ENCODE measurements at places on chromosomes 4 and X. TPM values are rescaled to one million over a fixed set of nuclear protein-coding genes. Genes with fewer than 3 reads are reported as not detected.
A peak's percentile ranks its signal among the peaks of the same experiment; 100 is the strongest.

DNA sequence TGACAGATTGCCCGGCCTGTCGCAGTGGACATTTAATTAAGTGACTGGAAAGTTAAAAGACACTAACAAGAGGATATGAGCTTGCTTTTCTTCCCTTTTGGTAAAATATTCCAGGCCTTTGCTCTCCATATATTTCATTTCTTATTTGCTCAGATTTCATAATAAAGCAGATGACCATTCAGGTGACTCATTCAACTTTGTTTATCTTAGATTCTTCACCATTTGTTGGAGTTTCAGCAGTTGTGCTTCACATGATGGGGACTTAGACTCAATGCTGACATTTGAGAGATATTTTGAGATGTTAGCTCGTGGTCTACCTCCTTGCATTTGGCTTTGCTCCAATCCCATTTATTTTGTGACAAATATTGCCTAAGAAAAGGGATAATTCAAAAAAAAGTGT lies 312.2 kb downstream of the ARHGAP24 start:
- H3K4me1 ChIP-seq, result peaks cover 9% of the 10 kb centered on the region
- no peaks in the 10 kb centered on the region for H3K36me3 ChIP-seq
- H3K4me3 ChIP-seq, result no peak overlapping the region
- DNase-seq, result no peak
- H3K27me3 ChIP-seq, result no peaks in the 10 kb centered on the region
- no peak overlapping the region for H3K27ac ChIP-seq

- H3K27me3 ChIP-seq, result no peaks in the 10 kb centered on the region
- H3K4me3 ChIP-seq, result no peak overlapping the region
- no peak overlapping the region for H3K27ac ChIP-seq
- no peaks in the 10 kb centered on the region for H3K4me1 ChIP-seq
- DNase-seq, result no peak
Measured at GRCh38 chr4:68654946-68655721, 15.3 kb downstream of the UGT2B15 start.

- DNase-seq, result no peak
- H3K27ac ChIP-seq, result no peak overlapping the region
- no peaks in the 10 kb centered on the region for H3K36me3 ChIP-seq
- H3K4me3 ChIP-seq, result no peak overlapping the region
- H3K4me1 ChIP-seq, result no peaks in the 10 kb centered on the region
- H3K27me3 ChIP-seq, result no peaks in the 10 kb centered on the region
Measured at GRCh38 chrX:134580907-134581306, 77.4 kb downstream of the PLAC1 start.

DNA sequence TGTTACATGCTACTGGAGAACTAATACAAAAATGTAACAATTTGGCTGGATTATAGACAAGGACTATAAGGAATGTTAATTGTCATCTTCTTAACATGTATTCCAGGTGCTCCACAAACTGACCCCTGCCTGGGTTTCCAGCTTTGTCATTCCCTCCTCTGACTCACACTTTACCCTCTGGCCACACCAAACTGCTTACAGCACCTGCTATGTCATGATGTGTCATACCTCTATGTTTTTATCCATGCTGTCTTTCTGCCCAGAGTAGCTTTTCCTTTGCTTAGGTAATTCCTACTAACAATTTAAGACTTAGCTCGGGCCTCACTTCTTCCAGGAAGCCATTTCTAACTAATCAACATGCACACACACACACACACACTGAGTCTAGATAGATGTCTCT lies 14.0 kb upstream of the SHROOM4 start:
- H3K4me1 ChIP-seq, result no peaks in the 10 kb centered on the region
- H3K4me3 ChIP-seq, result no peak overlapping the region
- H3K27ac ChIP-seq, result no peak overlapping the region
- H3K36me3 ChIP-seq, result no peaks in the 10 kb centered on the region
- H3K27me3 ChIP-seq, result no peaks in the 10 kb centered on the region

DNA sequence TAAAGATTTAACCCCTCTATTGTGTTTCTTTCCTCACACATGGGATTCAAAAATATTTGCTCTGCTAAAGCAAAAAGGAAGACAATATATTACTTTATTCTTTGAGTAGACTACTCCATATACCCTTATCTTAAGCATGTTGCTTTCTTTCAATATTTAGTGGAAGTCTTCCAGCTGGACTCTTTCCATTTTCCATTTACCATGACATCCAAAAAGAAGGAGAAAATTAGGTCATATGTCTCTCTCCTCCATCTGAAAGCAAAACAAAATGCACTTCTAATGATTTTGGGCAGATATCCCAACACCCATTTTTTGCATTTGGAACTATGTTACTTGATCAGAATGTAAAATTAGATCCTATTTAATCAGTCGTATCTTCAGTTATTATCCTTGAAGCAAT lies 1336.5 kb downstream of the PCDH19 start:
- no peak overlapping the region for H3K4me3 ChIP-seq
- DNase-seq, result no peak
- H3K27me3 ChIP-seq, result no peaks in the 10 kb centered on the region
- H3K4me1 ChIP-seq, result no peaks in the 10 kb centered on the region

GRCh38 chr4:155512817-155513216 lies 136.1 kb upstream of the MAP9 start:
- H3K27ac ChIP-seq, result no peak overlapping the region
- no peak overlapping the region for H3K4me3 ChIP-seq
- no peaks in the 10 kb centered on the region for H3K36me3 ChIP-seq
- H3K4me1 ChIP-seq, result no peaks in the 10 kb centered on the region
- no peaks in the 10 kb centered on the region for H3K27me3 ChIP-seq

- H3K36me3 ChIP-seq, result no peaks in the 10 kb centered on the region
- no peak overlapping the region for H3K4me3 ChIP-seq
- no peak overlapping the region for H3K27ac ChIP-seq
- DNase-seq, result no peak
Measured at GRCh38 chr4:47415719-47416118, 47.8 kb downstream of the COMMD8 start.

The EREG gene
- 0.69 TPM for total RNA-seq

The TLR1 gene
- 26.4 TPM for total RNA-seq

- no peak for DNase-seq
- H3K4me1 ChIP-seq, result no peaks in the 10 kb centered on the region
- no peaks in the 10 kb centered on the region for H3K36me3 ChIP-seq
- H3K27ac ChIP-seq, result no peak overlapping the region
- no peak overlapping the region for H3K4me3 ChIP-seq
- no peaks in the 10 kb centered on the region for H3K27me3 ChIP-seq
Measured at GRCh38 chr4:100657187-100657586, 139.4 kb upstream of the EMCN start.

DNA sequence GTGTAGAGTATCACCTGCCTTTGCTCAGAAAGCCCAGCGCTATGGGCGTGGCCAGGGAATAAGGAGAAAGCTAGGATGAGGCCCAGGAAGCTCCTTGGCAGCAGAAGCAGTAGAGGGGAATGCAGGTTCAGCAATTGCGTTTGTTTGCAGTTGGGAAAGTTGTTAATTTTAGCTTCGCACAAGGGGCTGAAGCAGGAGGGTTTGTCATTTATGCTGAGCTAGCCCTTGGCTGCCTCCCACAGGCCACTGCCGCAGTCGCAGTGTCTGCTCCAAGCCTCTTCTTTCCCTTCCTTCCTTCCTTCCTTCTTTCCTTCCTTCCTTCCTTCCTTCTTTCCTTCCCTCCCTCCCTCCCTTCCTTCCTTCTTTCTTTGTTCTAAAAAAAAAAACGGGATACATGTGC lies 21.5 kb downstream of the FRMPD3 start:
- no peak overlapping the region for H3K4me3 ChIP-seq
- H3K36me3 ChIP-seq, result no peaks in the 10 kb centered on the region
- H3K4me1 ChIP-seq, result no peaks in the 10 kb centered on the region
- no peaks in the 10 kb centered on the region for H3K27me3 ChIP-seq
- no peak for DNase-seq

DNA sequence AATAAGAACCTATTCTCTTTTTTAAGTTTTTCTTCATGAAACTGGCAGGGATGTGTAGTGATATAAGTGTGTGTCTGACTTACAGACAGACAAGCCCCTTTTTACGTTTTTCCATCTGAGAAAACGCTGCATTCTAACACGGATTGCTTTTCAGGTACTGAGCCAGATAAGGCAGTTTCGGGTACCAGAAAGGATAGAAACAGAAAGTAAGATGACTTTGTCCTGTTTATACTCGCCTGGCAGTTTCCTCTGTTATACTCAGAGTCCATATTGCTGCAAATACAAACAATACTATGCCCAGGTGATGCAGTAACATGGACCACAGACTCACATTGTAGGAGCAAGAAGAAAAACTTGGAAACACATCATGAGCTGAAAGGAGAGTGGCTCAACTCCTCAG lies 2320.6 kb upstream of the AGA start:
- H3K27ac ChIP-seq, result no peak overlapping the region
- H3K36me3 ChIP-seq, result no peaks in the 10 kb centered on the region
- H3K4me3 ChIP-seq, result no peak overlapping the region
- no peaks in the 10 kb centered on the region for H3K4me1 ChIP-seq
- DNase-seq, result no peak
- no peaks in the 10 kb centered on the region for H3K27me3 ChIP-seq

The TRO gene
- total RNA-seq, result 2.7 TPM

DNA sequence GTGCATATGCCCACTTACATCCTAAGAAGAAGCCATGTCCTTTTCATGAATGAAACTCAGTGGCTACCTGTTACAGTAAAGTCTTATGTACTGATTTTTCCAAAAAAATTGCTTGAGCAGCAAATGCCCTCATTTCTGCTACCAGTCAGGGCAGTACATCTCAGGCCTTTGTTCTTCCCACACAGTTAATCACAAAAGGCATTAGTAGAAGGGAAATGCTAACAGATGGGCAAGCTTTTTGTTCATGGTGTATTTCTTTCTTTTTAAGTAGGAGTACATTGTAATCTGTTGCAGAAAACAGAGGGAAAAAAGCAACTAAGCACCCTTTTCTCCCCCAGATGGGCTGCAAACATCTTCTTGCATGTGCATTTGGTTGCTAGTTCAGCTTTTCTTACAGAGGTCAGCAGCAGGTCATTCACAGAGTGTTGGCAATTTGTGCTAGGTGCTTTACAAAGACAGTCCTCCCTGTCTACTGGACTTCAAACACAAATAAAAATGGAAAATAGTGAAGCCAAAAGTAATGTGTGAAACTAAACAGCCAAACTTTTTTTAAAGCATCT lies 373.4 kb downstream of the PRDM5 start:
- H3K27me3 ChIP-seq, result no peaks in the 10 kb centered on the region
- H3K36me3 ChIP-seq, result no peaks in the 10 kb centered on the region
- DNase-seq, result no peak
- H3K27ac ChIP-seq, result no peak overlapping the region
- no peaks in the 10 kb centered on the region for H3K4me1 ChIP-seq

DNA sequence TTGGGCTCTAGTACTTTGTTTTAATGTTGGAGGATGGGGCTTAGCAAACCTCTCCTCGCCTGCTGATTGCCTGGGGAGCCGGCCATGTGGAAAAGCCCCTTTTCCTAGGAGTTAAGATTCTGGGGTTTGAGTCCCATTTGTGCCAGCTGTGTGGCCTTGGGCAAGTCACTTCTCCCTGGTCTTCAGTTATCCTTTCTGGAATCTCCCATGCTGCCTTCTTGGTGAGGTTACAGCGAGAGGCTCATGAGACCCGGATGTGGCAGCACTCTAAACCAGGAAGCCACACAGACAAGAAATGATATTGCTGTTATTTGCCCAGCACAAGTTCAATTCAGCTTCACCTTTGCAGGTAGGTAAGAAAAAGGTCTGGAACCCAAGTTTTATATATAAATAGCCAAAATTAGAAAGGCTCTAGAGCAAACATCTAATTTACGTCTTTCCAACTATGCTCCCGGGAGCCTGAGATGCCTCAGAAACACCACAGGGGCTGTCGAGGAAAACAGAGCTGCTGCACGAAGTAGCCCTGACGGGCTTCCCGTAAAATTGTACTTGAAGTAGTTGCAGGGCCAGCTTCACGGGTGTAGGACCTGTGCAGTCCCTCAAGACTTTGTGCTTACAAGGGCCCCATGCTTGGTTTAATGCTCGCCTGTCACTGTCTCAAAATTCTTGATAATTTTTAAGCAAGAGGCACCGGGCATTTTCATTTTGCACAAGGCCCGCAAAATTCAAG lies 8.3 kb upstream of the SASH3 start:
- no peaks in the 10 kb centered on the region for H3K4me1 ChIP-seq
- no peak for DNase-seq
- no peaks in the 10 kb centered on the region for H3K27me3 ChIP-seq
- no peaks in the 10 kb centered on the region for H3K36me3 ChIP-seq

DNA sequence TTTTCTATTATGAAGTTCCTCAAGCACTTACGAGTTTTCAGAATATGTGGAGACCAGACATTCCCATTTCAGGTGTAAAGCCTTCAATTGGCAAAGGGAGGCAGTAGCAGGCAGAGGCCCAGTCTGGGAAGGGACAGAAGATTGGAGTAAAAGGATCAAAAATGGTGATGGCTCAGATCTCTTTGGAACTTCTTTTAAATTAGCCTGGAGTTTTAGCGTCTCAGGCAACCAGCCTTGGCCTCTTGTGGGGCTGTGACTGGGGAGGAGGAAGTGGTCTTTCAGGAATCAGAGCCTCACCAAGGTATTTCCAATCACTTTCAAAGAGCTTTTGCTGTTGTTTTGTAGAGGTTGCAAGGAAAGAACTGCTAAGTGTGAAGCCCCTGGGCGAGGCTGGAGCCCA lies 239.1 kb downstream of the FRAS1 start:
- DNase-seq, result no peak
- H3K4me1 ChIP-seq, result peaks cover 20% of the 10 kb centered on the region
- no peak overlapping the region for H3K4me3 ChIP-seq
- H3K36me3 ChIP-seq, result no peaks in the 10 kb centered on the region
- no peak overlapping the region for H3K27ac ChIP-seq

The TMPRSS11A gene
- total RNA-seq, result not detected

- peaks cover 8% of the 10 kb centered on the region for H3K4me1 ChIP-seq
- peak overlapping the region; percentile 80 for H3K27ac ChIP-seq
Measured at GRCh38 chrX:100649550-100650356, 5.8 kb downstream of the SRPX2 start.

- no peaks in the 10 kb centered on the region for H3K27me3 ChIP-seq
- no peak for DNase-seq
- H3K36me3 ChIP-seq, result no peaks in the 10 kb centered on the region
- H3K4me1 ChIP-seq, result no peaks in the 10 kb centered on the region
- H3K27ac ChIP-seq, result no peak overlapping the region
Measured at GRCh38 chrX:151984328-151984727, 9.9 kb upstream of the GABRE start.

- no peaks in the 10 kb centered on the region for H3K4me1 ChIP-seq
- H3K36me3 ChIP-seq, result no peaks in the 10 kb centered on the region
- H3K27ac ChIP-seq, result no peak overlapping the region
- no peak overlapping the region for H3K4me3 ChIP-seq
Measured at GRCh38 chrX:125954236-125954635, 211.9 kb downstream of the DCAF12L2 start.

The SPOCK3 gene
- not detected for total RNA-seq

DNA sequence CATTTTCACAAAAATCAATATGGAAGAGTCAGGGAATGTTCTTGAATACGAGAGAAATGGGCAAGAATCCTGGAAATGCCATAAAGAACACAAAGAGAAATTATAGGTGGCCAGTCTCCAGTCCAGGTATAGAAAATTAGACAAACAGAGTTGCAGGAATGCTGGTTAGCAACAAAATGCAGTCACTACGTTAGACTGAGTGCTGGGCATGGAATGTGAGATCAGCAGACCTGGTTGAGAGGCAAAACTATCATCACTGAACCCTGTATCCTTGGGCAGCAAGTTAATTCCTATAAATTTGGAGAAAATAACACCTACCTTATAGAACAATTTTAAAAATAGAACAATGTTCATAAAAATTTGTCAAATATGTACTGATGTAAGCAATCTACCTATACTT lies 417.4 kb downstream of the INPP4B start:
- H3K4me1 ChIP-seq, result no peaks in the 10 kb centered on the region
- no peak overlapping the region for H3K4me3 ChIP-seq
- no peaks in the 10 kb centered on the region for H3K36me3 ChIP-seq

The CLNK gene
- total RNA-seq, result 0.35 TPM

GRCh38 chrX:116272322-116272721 lies 101.8 kb downstream of the AGTR2 start:
- H3K4me1 ChIP-seq, result no peaks in the 10 kb centered on the region
- no peak for DNase-seq
- H3K36me3 ChIP-seq, result no peaks in the 10 kb centered on the region
- no peak overlapping the region for H3K4me3 ChIP-seq

Data from upper lobe of right lung (tissue), 1 donor.